H1 (cell line): ENCODE measurements at places on chromosomes 5 and 9. TPM values are rescaled to one million over a fixed set of nuclear protein-coding genes. Genes with fewer than 3 reads are reported as not detected.
A peak's percentile ranks its signal among the peaks of the same experiment; 100 is the strongest.

DNA sequence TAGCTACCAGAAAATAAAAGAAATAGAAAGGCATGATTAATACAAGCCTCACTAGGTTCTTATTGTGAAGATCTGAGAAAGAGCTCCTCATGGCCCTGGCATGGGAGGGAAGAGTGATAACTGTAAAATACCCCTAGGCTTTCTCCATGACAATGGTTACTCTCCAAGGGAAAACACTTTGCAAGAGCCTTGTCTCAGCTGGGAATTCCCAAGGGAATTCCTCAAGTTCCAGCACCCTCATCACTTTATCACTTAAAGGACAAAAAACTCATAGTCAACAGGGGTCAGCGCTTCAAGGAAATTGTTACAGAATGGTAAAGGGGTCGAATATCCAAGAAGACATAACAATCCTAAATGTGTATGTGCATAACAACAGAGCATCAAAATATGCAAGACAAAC, 21.2 kb downstream of the SYK start:
- DNase-seq = no peak

DNA sequence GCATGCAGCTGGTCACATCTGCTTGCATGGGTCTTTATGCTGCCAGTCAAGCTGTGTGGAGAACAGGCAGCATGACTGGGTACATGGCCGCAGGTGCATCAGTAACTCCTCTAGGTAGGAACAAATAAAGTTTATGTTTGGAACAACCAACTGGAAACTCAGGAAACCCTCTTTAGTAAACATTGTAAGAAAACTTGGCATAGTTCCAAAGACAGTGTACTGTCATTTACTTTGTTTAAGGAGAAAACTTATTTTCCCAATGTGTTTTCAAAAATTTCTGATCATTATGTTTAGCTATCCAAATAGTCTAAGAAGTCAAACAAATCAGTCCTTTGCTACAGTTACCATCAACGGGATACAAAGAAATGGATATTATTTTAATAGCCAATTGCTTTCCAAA, 386.0 kb downstream of the CHSY3 start:
- no peak for DNase-seq

DNA sequence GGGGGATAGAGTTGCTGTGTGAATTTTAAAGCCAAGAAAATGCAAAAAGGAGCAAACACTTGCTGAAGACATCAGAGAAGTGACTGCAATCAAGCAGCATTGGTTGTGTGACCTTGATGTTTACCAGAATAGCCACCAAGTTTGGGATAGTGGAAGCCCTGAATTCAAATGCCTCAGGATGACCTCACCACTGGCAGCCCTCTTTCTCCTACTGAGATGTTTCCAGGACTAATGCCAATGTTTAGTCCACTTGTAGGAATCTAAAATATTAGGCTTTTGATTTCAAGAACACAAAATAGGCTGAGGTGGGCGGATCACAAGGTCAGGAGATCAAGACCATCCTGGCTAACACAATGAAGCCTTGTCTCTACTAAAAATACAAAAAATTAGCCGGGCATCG, 112.2 kb upstream of the NUDT12 start:
- no peak for DNase-seq

- DNase-seq = no peak
Measured at GRCh38 chr9:131598121-131598520, 52.8 kb downstream of the PRRT1B start.

GRCh38 chr9:27371382-27371781, 74.4 kb upstream of the EQTN start:
- no peak for DNase-seq

- DNase-seq = no peak
Measured at GRCh38 chr5:146306838-146307237, 31.8 kb upstream of the POU4F3 start.

DNA sequence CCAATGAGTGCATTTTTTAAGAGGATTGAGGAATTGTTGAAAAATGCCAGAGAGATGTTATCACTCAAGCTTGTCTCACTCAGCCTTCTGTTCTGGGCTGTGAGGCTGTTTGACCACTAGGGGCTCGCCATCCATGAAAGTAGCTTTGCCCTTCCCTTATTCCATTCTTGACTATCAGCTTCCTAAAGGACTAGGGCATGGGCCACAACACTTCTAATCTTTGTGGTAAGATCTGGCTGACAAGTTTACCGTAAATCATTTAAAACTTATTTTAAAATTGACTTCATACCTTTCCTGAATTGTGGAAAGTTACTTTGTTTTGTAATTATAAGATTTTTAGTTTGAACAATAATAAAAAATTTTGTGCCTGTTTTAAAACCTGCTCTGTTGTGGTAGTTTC, 49.5 kb downstream of the TJP2 start:
- DNase-seq = peak; percentile 53

DNA sequence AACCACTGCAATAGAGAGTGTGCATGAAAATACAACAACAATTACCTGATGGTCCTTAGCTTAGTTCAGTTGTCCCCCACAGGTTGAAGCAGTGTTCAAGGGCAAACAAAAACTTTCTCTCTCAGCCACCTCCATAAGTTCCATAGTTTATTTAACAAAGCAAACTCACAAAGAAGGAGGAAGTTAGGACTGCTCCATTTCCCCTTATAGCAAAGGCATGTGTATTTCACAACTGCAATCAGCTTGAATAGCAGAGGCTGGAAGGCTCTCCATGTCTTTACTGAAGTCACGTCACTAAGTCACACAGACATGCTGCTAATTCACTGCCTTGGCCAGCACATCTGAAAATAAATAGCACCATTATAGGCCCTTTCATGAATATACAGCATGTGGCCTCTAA, 43.3 kb downstream of the DOCK8 start:
- DNase-seq = no peak

DNA sequence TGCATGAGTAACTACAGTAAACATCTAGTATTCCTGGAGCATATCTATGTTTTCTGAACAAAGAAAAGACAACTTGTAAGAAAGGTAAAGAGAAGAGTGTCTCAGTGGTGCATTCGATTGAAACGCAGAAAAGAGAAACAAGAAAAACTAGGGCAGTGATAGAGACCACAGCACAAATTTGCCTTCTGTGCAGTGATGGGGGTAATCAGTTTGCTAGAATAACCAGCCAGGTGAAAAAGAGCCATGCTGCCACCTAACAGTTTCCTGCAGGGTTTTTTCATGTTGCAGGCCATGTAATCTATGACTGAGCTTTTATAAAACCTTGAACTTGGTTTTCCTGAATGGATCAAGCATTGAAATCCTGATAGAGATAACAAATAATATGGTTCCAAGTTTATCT, 198.4 kb upstream of the MEF2C start:
- DNase-seq = no peak

DNA sequence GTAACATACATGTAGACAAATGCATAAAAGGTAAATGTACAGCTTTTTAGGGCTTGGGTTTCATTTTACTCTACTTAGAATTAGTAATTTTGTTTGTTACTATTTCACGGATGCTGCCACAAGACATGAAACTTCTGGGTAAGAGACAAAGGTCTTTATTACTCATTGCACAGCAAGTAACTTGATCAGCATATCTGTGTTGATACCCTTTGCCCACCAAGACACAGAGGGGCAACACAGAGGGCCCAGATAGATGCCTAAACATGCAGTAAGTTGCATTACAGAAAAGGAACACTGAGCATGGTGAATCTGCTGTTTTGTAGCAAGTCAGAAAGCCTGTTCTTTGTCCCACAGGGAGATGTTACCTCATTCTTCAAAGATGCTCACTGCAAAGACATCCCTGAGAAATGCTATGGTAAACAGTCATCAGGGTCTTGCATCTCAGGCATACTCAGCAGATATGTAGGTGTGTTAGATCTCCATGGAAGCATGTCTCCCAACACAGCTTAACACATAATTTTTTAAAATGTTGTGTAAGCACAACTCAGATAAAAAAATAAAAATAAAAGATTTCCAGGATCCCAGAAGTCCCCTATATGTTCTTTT, 10.3 kb downstream of the ITGA2 start:
- no peak for DNase-seq

GRCh38 chr5:3891113-3891512, 295.5 kb downstream of the IRX1 start:
- DNase-seq = no peak

GRCh38 chr9:105554042-105554441, 3.9 kb upstream of the FKTN start:
- no peak for DNase-seq

GRCh38 chr9:31415164-31415563, 969.3 kb upstream of the ACO1 start:
- DNase-seq = no peak

GRCh38 chr5:96207420-96207819, 225.6 kb downstream of the PCSK1 start:
- DNase-seq = no peak

DNA sequence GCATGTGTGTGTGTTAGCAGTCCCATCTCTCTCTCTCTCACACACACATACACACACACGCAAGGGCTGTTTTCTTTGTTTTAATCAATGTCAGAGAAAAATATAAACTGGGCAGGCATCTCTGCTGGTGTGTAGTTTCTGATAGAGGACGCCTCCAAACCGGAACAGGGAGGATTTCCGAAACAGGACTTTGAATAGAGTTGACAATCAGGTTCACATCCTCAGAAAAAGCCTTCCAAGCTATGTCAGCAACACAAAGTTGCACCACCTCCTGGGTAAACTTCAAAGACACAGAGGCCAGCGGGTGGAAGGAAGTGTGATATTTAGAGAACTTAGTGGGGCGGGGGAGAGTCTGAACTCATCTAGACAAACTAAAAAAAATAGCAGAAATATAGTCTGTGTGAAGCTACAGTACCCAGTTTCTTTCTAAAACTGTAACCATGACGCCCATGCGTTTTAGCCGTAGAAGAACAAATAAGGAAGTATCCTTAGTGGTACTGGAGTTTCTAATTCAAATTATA, 1.2 kb downstream of the ST8SIA4 start:
- DNase-seq = no peak

GRCh38 chr9:684054-684890, 157.2 kb upstream of the DMRT1 start:
- no peak for DNase-seq

SLC36A2 gene
- not detected in 2 replicates for total RNA-seq

SEMA6A gene
- total RNA-seq = 260 and 277 TPM in 2 replicates

HMGXB3 gene
- 27.5 and 28.0 TPM in 2 replicates for total RNA-seq

DNM1 gene
- total RNA-seq = 43.7 and 62.7 TPM in 2 replicates

C9orf153 gene
- 0.65 TPM in 1 of 2 replicates, not detected in the other for total RNA-seq

FIBCD1 gene
- total RNA-seq = 5.3 and 6.1 TPM in 2 replicates

HEXB gene
- 69.2 and 73.4 TPM in 2 replicates for total RNA-seq

PDE6A gene
- not detected in 2 replicates for total RNA-seq

ZNF883 gene
- 19.2 and 20.2 TPM in 2 replicates for total RNA-seq
